Esophagus squamous epithelium (tissue), 5 donors: ENCODE measurements at places on chromosomes 7 and 10.

DNA sequence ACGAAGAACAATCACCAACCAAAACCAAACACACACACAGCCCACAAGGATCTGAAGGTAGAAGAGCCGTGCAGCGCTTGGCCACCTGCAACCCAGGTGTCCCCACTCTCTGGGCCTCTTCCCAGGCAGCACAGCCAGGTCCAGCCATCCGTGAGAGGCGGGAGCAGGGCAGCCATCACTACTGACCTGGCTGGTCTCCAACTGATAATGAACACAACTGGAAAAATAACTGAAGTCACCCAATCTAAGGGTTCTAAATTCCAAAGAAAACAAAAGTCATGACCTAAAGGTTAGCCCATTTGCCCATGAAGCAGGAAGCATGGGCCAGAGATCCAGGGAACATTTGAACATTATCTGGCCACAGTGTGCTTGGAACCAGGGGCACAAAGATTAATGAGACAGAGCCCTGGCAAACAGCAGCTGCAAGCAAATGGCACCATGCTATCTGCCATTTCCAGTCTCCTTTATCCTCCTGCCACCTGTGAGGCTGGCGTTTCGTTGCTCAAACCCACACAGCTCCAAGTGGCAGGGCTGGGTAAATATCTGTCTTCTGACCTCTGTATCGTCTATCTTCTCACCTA lies 207.9 kb downstream of the TNS3 start:
- DNase-seq: no peak

DNA sequence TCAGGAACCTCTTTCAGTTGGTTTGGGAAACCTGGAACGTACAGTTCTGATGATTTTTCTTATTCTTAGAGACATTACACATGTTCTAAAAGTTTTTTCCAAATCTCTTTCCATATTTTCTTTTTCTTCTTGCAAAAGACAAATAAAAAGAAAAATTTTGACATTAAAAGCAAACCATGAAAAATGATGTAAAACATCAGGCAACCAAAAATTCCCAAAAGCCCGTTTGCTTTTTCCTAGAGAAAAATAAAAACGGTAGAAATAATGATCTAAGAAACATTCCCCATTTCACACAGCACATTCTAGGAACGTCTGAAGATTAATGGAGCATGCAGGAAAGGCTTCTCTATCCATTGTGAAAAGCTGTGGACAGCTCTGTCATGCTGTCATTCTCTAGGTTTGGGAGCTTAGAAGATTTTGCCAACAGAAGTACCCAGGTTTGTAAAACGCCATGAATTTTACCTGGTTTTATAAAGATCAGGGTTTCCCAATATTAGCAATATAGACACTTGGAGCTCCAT lies 11.2 kb upstream of the PRTFDC1 start:
- no peak for DNase-seq

- no peak for DNase-seq
These were observed 44.0 kb downstream of the CCDC7 start for GRCh38 chr10:32489901-32490300.

DNA sequence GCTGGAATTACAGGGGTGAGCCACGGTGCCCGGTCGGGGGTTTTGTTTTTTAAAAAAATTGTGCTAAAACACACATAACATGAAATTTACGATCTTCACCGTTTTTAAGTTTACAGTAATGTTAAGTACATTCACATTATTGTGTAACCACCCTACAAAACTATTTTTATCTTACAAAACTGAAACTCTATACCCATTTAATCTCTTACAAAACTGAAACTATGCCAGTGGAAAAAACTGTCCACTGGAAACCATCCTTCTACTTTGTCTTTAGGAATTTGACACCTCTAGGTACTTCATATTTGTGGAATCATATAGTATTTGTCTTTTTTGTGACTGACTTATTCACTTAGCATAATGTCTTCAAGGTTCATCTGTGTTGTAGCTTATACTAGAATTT lies 1.0 kb upstream of the PSMC2 start:
- no peak for DNase-seq

DNA sequence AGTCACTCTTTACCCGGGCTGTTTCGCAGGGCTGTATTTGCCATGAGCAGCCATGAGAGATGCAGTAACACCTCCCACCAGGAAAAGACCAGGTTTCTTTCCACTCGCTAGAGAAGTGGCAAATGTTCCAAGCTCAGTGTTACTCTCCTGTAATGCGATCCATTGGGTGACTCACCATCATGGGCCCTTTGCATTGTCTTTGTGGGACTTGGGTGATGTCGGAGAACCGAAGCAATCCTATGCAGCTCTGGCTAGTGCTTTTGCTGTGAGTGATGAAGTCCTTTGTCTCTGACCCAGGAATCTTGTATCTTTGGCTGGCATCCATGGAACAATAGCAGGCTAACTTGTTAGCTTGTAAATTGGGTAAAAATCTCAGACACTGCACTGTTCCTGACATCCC lies 40.0 kb downstream of the GHRHR start:
- DNase-seq: no peak

GRCh38 chr10:126239844-126240243 lies 148.4 kb downstream of the ADAM12 start:
- no peak for DNase-seq

DNA sequence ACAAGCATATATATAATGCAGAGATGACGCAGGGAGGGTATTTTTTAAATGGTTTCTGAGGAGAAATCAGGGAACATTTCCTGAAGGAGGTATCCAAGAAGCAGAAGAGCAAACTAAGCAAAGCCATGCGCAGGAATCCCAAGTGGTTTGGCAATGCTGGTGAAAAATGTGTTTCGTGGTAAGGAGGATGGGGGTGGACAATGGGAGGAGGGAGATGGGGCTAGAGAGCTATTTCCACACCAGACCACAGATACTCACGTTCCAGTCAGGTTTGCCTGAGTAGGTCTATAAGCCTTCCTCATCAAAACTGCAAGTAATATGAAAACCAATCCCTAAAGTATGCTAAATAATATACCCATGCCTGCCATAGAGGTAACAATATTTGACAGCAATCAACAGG lies 223.7 kb upstream of the MKLN1 start:
- no peak for DNase-seq

DNA sequence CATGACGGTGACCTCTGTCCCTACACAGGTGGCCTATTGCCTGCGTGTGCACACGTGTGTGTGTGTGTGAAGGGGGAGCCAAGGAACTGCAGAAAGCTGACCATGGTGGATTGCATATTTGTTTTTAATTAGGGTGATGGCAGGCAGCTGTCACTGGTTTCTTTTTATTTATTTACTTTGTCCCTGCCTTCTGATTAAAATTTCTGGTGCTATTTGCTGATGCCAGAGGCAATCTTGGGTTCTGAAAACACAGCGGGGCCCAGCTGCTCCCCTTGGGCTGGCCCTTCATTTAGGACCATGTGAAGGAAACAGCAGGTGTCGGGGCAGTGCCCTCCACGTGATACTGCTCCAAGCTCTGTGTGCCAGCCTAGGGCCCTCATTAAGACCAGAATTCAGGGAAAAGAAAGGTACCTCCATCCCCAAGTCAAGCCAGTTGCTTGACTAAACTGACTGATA lies 71.3 kb upstream of the PODXL start:
- no peak for DNase-seq

- DNase-seq: no peak
These were observed 58.5 kb downstream of the MICU1 start for GRCh38 chr10:72567421-72567820.

DNA sequence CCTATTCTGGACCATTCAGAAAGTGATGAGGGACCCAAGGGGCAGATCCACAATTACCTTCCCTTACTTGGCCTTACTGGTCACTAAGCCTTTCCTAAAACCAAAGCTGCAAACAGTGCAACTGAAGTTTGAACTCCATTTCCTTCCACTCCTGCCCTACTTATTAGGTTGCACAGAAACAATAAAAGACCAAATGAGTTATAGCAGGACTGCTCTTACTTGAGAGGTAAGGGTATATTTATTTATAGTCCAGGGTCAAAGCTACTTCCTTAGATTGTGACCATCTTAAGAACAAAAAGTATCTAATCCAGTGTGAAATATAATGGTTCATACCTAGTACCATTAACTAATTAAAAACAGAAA lies 27.0 kb downstream of the CDK6 start:
- DNase-seq: no peak
